ENCODE measurements at places on chromosomes 5 and 9.

- no peak for DNase-seq
Measured at GRCh38 chr5:159894149-159894720, 22.0 kb upstream of the ADRA1B start.

DNA sequence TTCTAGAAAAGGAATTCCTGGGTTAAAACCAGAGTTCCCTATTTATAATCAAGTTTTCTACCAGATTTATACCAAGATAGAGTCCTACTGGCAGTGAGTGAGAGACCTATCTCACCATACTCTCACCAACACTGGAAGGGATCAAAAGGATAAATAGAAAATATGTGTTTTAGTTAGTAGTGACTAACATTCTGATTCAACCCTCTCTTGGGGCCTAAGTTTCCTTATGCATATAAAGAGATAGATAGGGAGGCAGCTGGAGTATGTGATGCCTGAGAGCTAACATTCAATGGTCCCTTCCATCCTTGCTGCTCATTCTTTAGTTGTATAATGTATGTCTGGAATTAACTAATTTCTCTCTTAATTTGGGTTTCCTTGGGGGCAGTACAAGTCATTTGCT lies 32.0 kb downstream of the CKMT2 start:
- DNase-seq: no peak

DNA sequence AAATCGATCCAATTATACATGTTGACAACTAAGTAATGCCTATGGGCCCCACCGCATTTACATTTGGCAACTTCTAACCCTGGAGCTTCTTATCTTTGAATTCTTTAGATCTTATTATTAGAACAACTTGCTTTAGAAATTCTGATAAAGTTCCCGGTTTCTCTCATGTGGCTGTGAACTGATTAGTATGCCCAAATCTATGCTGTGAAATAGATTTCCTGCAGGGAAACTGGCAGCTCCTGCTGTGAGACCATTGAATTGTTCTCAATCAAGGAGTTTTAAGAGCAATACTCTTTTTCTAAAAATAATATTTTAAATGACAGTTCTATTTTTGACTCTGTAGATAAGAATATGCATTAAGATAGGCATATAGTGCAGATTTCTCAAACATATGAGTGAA lies 177.5 kb downstream of the GABRB2 start:
- no peak for DNase-seq

- peak; percentile 14 for DNase-seq
Measured at GRCh38 chr9:38309324-38310195, 82.9 kb upstream of the ALDH1B1 start.

- peak; percentile 45 for DNase-seq
Measured at GRCh38 chr5:159824188-159825161, 91.8 kb upstream of the ADRA1B start.

DNA sequence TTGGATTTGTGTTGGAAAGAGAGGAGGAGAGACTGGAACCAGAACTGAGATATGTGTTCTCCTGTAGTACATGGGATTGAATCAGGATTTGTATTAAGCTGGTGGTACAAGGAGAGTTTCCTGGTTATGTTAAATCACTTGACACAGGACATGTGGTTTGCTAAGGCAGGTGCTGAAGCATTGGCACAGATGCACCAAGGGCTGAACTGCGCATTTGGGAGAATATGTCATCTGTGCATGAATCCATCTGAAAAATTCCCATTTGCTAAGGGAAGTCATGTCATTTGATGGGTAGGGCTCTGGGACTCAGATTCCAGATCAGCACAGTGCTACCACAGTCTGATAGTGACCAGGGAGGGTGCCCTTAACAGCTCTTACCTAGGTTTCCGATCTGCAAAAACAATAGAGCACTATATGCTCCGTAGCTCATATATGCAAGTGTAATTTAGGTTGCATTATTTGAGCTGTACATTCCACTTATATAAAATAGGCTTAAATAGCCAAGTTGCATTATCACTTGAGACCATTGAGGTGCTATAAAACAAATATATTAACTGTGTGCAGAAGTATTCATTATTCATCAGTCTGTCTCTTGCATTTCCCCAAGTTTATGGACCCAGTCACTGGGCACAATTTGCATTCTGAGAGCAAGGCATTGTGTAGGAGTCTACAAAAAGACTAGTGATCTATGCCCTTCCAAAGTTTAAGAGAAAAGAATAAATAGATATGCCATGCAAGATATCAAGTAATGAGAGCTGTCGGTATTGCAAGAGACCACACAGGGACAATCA lies 55.2 kb downstream of the ADAMTS16 start:
- no peak for DNase-seq

GRCh38 chr5:140073296-140073695 lies 30.2 kb upstream of the NRG2 start:
- no peak for DNase-seq

GRCh38 chr5:380701-381309 lies 59.3 kb downstream of the AHRR start:
- DNase-seq: no peak

DNA sequence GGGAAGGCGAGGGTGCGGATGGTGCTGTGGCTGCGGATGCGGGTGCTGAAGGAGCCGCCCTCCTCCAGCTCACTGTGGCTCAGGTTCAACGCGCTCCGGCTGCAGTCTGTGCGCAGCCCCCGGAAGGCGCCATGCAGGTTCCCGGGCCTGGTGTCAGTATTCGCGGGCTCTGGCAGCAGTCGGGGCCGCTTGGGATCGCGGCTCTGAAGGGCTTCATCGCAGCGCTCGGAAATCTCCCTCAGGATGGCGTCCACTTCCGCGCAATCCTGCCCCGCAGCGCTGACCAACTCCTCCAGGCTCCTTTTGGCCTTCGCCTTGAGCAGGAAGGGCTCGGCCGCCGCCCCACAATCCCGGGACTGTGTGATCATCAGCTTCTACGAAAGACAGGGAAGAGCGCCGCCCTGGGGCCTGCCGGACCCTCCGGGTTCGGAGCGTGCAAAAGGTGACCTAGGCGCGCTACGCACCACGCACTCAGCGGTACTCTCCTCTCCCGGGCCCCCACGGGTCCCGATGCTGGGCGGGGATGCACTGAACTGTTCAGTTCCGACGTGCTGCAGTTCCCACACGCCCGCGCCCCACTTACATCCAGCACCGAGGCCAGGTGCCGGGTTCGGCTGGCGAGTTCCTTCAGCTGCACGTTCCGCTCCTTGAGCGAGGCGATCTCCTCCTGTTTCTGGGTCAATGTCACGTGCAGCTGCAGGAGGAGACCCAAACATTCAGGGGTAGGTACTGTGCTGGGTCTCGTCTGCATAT lies 6.5 kb downstream of the MCIDAS start:
- DNase-seq: no peak

Measured in A172 (cell line).